ENCODE measurements at places on chromosomes 4 and X.

DNA sequence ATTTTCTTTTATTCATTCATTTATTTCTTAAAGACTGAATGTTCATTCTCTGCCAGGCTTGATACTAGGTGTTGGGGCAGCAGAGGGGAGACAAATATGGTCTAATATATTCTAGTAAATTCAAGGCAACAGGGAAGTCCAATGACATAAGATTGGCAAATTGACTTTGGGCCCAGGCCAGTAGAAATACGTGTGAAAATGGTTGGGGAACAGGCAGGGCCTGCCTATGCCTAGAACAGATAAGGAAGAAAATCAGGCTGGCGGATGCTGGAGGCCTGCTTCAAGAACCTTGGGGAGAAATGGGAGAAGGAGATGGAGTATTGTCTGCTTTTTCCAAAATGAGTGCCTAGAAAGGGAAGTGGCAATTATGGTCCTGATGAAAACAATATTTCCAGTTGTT, 108.6 kb downstream of the RTL5 start:
- no peak for DNase-seq

DNA sequence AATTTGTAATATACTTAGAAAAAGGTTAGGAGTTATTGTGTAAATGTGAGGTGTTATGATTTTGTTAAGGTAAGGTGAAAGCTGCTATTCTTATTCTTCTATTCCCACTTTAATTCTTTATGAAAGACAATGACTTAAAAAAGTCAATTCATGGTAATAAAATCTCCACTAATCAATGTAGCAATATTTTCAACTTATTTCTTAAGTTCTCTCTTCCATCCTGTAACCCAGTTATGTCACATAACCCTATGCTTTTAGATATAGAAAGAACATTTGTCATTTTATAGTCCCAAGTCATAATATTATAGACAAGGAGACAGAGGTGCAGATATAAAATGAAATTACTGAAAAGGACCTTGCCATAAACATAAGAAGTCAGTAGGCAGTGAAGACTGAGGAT, 157.9 kb upstream of the SLC7A11 start:
- DNase-seq: no peak

DNA sequence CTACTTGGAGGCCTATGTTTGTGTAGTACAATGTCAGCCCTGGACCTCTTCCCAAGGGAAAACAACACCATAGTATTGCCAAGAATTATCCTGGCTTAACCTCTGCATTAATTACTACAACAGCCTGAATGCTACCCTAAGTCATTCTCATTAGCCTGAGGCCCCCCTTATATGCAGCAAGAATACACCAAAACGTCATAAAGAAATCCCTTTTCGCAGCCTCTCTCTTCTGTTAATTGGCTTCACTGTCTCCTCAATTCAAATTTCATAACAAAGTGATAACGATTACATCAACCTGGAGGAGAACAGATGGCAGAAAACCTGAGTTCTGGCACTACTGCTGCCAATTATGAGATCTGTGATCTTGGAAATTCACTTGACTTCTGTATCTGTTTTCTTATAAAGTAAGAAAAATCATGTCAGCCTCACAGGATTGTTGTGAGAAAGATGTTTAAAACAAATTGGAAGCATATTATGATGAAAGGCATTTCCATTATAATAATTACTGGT, 1663.1 kb downstream of the STIM2 start:
- no peak for DNase-seq

DNA sequence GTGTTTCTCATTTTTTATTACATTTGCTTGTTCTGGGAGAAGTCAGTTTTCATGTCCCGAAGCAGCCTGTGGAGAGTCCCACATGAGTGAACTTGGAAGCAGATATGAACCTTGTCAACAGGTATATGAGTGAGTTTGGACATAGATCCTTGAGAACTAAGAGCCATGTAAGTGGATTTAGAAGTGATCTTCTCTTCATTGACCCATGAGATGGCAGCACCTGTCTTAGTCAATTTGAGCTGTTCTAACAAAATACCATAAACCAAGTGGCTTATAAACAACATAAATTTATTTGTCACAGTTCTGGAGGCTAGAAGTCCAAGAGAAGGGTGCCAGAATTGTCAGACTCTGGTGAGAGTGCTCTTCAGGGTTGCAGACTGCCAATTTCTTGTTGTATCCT, 1043.8 kb downstream of the ADGRL3 start:
- DNase-seq: no peak

GRCh38 chr4:187021436-187022205, 298.0 kb upstream of the FAT1 start:
- no peak for DNase-seq

DNA sequence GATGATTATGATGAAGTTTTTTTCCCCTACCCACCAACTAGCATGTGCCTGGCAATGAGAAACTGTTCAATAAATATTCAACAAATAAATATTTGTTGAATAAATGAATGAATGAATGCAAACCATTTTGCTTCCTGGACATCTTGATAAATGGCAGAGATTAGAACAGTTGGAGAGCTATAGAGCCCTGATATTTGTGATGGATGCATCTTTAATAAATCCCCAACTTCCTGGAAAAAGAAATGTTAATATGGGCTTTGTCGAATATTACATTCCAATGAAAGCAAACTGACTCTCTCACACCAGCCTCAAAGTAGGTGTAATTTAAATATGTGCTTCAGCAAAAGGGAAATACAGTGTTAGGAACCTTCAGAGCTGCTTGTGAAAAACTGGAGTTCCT, 419.7 kb downstream of the MID1IP1 start:
- no peak for DNase-seq

GRCh38 chr4:164799410-164799809, 45.5 kb downstream of the SMIM31 start:
- no peak for DNase-seq

- no peak for DNase-seq
Measured at GRCh38 chr4:145545031-145545430, 63.4 kb downstream of the SMAD1 start.

GRCh38 chrX:118980761-118981160, 6.3 kb downstream of the LONRF3 start:
- no peak for DNase-seq

- no peak for DNase-seq
Measured at GRCh38 chr4:1183985-1184773, 11.8 kb upstream of the SPON2 start.
